ENCODE measurements at places on chromosomes 2 and 18.

GRCh38 chr2:3651691-3652648, 6.0 kb upstream of the ALLC start:
- DNase-seq: no peak

DNA sequence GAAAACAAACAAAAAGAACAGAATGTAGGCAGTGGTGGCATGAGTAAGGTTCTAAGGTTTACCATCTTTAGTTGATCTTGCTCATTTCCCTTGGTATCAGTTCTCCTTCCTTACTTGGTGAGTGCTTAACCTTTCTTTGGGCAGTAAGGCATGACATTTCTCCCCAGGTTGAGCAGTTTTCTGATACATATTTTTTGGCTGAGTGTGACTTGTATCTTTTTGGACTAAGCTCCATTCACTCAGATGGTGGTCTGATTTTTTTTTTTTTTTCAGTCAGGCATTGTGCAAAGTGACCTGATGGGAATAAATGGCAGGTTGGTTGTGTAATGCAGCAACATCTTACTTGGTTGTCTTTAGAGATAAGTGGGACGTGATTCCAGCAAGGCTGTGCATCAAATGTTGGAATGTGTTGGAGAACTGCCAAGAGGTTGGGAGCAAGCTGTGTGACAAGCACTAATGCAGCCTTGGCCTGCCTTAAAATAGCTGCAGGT, 15.1 kb downstream of the SPTBN1 start:
- DNase-seq: no peak

GRCh38 chr2:240519396-240520129, 38.2 kb downstream of the ANKMY1 start:
- peak; percentile 29 for DNase-seq

GRCh38 chr2:58535182-58535581, 294.1 kb upstream of the FANCL start:
- no peak for DNase-seq

DNA sequence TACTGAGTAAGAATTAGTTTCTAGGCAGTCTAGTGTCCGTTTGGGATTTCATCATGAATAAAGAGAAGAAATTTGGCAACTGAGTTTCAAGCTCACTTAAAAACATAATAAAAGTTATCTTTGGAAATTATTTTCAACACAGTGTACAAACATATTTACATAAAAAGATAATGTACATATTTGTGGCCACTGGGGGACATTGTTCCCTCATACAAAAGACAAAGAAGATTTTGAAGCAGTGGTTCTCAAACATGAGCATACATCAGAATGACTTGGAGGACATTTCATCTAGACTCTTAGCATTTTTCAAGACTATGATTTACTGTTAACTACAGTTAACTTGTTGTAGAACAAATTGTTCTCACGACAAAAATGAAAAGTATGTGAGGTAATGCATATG, 15.7 kb upstream of the TTC21B start:
- no peak for DNase-seq
